ENCODE measurements at places on chromosomes 1 and 21. TPM values are rescaled to one million over a fixed set of nuclear protein-coding genes. Genes with fewer than 3 reads are reported as not detected.

The TTC22 gene
- polyA plus RNA-seq = 3.2 TPM

The AMPD1 gene
- polyA plus RNA-seq = not detected

The COA7 gene
- 14.0 TPM for polyA plus RNA-seq

The DUSP12 gene
- 36.2 TPM for polyA plus RNA-seq

The NBPF20 gene
- polyA plus RNA-seq = 1.8 TPM

The PLEKHA6 gene
- 17.2 TPM for polyA plus RNA-seq

The SMIM1 gene
- 3.4 TPM for polyA plus RNA-seq

The TMCO4 gene
- polyA plus RNA-seq = 21.1 TPM

The PRRX1 gene
- 1.5 TPM for polyA plus RNA-seq

Data from right lung (tissue), 10 donors.